ENCODE measurements at places on chromosomes 6 and 20.

- no peak for DNase-seq
Measured at GRCh38 chr6:66499851-66500250, 792.8 kb upstream of the EYS start.

DNA sequence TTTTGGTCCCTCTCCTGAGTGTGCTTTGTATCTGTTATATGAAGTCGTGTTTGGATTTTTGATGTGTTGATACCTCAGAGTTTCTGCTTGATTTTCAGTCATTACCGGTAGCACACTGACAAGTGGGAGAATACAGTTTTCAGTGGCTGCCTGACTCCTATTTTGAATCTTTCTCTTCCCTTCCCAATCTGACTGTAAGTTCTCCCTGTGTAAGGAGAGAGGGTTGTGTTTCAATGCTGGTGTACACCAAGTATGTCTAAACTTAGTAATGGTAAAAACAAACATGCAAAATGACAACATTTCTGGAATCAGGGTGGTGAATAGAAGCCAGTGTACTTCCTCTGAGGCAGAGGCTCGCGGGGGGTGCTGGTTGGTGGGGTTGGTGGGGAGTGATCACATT lies 103.4 kb downstream of the HIVEP1 start:
- DNase-seq = no peak

- no peak for DNase-seq
Measured at GRCh38 chr20:11231742-11232648, 558.2 kb upstream of the JAG1 start.

GRCh38 chr20:62838128-62838891 lies 21.5 kb downstream of the COL9A3 start:
- DNase-seq = no peak

DNA sequence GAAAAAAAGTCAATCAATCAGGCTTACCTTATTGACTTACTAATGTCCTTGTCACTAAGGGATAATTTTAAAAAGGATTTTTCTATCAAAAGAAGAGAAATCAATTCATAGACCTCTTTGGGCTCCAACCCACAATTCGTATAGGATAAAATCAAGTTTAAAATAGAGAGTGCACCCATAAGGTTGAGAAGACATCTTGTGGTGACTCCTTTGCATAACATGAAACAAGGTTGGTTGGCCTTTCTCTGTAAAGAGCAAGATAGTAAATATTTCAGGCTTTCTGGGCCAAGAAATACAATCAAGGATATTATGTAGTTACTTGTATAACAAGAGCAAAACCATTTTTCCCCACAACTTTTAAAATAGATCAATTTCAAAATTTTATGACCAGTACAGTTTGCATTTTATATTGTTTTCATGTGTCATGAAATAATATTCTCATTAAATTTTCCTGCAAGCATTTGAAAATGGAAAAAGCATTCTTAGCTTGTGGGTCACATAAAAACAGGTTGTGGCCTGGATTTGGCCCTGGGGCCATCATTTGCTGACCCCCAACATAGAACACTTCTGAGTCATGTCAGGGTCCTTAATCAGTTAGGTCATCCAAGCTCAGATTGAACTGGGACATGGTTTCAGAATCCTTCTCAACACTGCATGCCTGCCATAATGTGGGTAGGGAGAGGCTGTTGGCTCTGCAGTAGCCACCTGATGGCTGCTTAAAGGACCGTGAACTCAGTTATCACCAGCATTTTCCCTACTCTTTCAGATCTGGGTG lies 76.7 kb downstream of the MYB start:
- DNase-seq = no peak

GRCh38 chr20:37413023-37413334 lies 67.0 kb downstream of the SRC start:
- DNase-seq = no peak

GRCh38 chr20:47349365-47350180 lies 6.9 kb downstream of the ZMYND8 start:
- DNase-seq = no peak

- DNase-seq = no peak
Measured at GRCh38 chr20:60117065-60117464, 158.8 kb downstream of the CDH26 start.

DNA sequence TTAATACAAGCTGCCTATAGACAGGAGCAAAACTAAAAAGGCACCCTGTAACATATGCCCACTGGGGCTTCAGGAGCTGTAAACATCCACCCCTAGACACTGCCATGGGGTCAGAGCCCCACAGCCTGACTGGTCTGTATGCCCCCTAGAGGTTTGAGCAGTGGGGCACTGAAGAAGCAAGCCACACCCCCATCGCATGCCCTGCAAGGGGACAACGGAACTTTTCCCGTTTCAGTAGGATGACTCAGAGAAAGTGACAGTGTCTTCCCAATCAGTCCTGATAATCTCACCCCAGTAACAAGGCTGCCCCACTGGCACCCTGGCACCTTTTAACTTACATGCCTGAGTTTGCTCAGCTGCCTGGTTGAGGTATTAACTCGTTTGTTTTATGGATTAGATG lies 35.9 kb downstream of the BEND3 start:
- no peak for DNase-seq

DNA sequence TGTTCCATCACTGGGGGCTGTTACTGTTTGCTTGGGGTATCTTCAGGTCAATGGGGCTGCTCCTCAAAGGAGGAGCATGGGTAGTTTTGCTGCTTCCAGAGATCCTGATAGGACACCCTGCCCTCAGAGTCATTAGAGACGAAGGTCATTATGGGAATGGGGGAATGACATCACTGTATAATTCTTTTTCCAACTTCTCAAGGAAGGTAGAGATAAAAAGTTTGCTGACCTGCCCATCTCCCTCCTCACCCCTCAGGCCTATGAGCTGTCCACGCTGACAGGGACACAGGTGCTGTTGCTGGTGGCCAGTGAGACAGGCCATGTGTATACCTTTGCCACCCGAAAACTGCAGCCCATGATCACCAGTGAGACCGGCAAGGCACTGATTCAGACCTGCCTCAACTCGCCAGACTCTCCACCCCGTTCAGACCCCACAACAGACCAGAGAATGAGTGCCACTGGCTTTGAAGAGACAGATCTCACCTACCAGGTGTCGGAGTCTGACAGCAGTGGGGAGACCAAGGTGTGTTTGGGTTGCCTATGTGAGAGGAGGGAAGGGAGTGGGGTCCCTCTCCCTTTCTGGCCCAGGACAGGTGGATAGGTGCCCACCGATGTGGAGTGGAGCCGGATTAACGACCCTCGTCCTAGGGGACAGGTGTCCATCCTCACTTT lies 2.7 kb downstream of the SRF start:
- DNase-seq = no peak

GRCh38 chr6:57142178-57142525 lies 30.0 kb upstream of the BAG2 start:
- no peak for DNase-seq

DNA sequence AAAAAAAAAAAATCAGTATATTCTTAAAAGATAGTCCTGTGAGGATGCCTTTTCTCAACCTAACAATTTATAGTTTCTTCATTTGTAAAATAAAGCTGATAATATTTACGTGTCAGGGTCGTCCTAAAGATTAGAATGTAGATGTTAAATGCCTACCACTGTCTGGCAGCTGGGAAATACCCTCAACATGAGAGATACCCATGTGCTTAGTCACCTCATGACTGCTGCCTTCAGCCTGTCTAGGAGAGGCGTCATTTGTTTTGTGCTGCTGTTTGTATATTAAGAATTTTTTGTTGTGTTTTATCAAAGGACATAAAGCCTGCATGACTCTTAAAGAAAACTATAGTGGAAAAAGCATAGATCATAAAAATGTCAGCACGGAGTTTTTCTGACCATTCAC lies 9.5 kb downstream of the FAM120B start:
- no peak for DNase-seq

DNA sequence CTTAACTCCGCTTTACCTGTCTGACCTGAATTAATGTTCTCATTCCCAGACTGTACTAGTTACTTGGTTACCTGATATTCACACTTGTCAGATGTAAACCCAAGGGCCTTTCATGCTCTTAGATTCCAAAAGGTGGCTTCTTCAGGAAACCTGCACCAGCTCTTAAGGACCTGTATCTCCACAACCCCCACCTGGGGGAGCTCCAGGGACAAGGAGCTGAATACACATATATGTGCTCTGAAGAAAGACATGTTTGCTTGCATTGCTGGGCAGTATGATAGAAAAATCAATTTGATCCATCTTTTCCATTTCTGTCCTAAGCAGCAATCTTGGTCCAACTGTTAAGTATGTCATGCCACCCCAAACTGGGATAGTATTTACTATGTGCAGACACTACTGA lies 64.8 kb upstream of the POU3F2 start:
- DNase-seq = no peak

GRCh38 chr20:34712525-34713192 lies 8.5 kb downstream of the TP53INP2 start:
- DNase-seq = no peak

DNA sequence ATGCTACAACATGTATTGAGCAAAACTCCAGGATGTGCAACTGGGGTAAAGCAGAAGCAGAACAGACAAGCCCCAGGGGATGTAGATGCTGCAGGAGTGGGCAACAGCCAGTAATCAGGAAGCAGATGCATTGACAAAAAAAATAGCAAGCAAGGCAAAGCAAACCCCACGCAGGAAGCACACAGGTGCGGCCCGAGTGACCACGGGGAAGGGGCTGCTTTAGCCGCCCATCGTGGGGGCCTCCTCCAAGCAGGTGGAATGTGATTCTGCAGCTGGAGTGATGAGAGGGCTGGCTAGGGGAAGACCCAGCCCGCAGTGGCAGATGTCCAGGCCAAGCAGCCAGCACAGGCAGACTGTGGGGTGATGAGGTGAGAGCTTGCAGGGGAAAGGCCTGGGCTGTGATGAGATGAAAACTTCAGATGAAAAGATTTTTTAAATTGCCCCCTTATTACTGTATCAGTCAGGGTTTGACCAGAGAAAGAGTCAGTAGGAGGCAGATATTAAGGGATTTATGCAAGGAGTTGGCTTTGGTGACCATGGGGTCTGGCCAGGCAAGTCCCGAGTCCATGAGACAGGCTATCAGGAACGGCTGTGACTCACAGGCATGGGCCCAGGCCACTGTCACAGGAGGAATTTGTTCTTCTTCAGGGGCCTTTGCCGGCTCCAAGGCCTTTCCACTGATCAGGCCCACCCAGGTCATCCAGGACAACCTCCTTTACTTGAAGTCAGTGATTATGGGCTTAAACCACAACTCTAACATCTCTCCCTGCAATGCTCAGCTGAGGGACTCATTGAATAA lies 207.6 kb downstream of the ANKRD60 start:
- no peak for DNase-seq

- no peak for DNase-seq
Measured at GRCh38 chr6:5765141-5765760, 241.5 kb downstream of the NRN1 start.

DNA sequence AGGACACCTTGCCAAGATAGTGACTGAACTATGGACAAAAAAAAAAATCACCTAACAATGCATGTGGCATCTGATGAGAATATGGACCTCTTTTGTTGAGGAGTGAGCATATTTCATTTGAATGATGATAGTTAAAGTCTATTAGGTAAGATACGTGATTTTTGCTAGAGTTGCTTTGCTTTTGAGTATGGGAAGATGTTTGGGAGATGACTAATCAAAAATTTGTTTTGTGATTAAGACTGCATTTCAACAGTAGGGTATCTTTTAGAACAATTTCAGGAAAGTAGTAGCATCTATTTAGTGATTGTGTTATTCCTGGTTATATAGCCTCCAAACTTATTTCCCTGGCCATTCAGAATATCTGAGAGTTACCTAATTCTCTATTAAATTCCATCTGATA lies 878.6 kb upstream of the CITED2 start:
- DNase-seq = no peak

DNA sequence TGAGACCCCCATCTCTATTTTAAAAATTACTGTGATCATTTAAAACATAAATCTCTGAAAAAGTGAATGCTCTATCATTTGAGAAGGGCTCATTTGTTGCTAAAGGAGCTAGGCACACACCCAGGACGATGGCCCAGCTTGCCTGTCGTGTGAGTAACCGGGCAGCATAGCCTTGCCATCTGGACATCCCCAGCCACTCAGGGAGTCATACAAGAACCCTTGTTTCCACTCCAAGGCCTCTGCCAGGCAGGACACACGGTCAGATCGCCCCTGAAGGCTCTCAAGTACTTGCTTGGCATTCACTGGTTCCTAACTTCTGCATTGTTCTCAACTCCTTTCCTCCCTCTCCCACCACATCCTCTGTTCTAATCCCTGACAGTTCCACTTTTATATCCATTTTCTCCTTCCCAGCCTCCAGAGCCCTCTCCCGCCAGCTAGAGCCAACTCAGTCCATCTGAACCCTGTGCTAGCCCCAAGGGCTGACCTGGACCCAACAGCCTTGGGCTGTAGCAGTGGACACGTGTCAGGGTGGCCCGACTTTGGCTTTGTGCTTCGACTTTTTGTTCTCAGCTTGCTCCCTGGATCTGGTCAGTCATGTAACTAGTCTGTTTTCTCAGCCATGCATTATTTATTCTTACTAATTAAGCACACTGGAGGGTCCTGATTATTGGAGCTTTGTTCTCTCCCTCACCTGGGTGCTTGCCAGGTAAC lies 15.7 kb upstream of the EZR start:
- DNase-seq = no peak

GRCh38 chr6:113530769-113531168 lies 326.4 kb upstream of the MARCKS start:
- DNase-seq = no peak

DNA sequence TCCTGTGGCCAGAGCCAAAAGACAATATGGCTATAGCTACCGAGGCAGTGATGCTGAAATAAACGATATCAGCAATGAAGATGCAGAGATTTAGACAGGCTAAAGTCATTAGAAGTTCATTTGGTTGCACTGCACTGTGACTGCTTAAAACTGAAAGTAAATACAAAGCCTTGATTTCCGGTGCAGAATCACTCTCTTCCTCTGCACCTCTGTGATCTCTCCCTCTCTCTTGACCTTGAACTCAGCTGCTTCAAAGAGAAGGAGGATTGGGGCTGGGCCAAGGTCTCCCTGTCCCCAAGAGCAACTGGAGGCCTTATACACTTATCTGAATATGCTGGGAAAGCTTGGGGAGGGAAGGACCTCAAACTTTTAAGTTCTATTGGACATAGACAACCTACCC lies 34.6 kb upstream of the SPACA1 start:
- DNase-seq = no peak

- no peak for DNase-seq
Measured at GRCh38 chr6:140711019-140711613, 1336.7 kb upstream of the CITED2 start.

- no peak for DNase-seq
Measured at GRCh38 chr6:96923871-96924493, 546 bp upstream of the KLHL32 start.

- DNase-seq = no peak
Measured at GRCh38 chr20:19141998-19142397, 70.4 kb upstream of the SLC24A3 start.

GRCh38 chr6:52503323-52503747 lies 73.5 kb downstream of the TRAM2 start:
- DNase-seq = no peak
